ENCODE measurements at places on chromosomes 16 and 17.
A peak's percentile ranks its signal among the peaks of the same experiment; 100 is the strongest.

DNA sequence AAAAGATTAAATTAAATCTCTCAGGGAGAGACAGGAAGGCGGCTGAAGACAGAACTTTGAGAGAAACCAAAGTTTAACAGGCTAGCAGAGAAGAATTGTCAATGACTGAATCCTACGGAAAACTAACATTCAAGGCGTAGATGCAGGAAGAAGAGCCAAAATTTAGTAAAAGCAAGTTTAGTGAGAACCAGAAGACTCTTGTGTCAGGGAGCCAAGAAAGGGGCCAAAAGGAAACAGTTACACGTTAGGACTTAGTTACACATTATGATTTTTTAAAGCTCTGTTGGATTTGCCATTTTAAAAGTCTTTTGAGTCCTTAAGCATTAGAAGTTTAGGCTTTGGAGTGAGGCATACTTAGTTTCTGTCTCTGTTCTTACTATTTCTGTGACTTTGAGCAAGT, 164.6 kb downstream of the CHD9 start:
- DNase-seq, result no peak

DNA sequence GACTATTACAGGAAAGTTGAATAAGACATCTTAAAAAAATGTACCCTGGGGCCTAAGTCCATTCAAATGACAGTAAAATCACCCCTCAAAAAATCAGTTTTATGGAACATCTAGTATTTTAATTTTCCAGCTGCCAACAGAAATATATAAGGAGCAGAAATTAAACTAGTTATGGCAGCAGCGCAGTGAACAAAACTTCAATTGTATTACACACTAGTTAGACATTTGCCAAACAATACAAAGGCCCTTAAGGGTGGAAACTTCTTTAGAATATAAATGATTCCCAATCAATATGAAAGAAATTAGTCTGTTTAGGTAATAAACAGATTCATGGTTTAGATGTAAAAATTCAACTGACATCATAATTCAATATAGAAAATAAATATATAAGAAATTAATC, 18.1 kb upstream of the RFFL start:
- DNase-seq, result no peak

DNA sequence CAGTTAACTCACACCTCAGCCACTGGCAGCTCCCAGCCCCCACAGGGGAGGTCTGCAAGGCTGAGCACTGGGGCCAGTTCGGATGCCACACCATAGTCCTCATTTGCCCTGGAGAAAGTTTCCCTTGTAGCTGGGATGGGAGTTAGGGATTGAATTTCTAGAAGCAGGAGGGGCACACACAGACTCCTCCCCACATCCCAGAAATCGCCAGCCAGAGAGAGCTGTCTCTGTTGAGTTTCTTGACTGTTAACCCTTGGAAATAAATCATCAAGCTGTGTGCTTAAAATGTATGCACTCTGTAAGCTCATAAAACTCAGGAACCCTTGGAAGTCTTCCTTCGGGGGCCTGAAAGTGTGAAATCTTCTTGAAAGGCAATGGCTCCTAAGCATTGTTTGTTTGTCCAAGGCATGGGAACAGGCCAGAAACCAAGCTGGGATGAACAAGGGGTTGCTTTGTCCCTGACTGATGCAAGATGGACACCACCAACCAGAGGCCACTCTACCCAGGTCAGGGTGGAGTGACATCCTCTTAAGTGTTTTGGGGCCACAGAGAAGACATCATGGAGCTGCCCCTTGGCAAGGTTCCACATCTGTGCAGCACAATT, 394 bp upstream of the PRM3 start:
- DNase-seq, result no peak

- DNase-seq, result no peak
These were observed 314 bp upstream of the ITGA2B start for GRCh38 chr17:44389723-44390202.

- no peak for DNase-seq
These were observed 52.6 kb downstream of the RNF213 start for GRCh38 chr17:80313160-80313829.

- DNase-seq, result no peak
These were observed 35.9 kb downstream of the ABCA10 start for GRCh38 chr17:69192754-69193153.

DNA sequence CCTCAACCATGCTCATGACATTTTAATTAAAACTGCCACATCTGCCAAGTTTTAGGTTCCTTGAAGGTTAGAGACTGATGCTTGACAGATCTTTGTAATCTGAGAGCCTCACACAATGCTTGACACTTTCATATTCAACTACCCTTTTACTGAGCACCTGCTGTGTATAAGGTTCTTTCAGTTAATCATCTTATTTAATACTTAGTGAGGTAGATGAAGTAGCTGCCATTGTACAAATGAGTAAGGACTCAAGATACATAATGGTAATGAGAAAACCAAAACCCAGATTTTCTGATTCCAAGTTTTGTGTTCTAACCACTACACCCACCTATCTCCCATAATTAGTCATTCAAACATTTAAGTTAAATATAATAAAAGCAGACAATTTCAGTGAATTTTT, 35.4 kb upstream of the ARL6IP1 start:
- DNase-seq, result no peak

DNA sequence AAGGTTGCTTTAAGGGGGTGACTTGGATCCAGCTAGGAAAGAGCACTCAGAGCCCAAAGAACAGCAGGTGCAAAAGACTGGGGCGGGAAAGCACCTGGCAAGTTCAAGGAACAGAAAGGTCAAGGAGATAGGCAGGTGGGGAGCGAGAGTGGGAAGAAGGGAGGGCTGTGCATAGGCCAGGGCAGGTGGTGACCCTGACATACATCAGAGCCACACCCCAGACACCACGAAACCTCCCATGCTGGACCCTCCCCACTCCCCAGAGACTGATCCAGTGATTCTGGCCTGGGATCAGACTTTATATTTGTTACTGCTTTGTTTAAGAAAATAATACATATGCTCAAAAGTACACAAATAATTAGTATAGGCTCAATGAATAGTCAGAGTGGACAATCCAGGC, 48.5 kb upstream of the RBFOX3 start:
- no peak for DNase-seq

DNA sequence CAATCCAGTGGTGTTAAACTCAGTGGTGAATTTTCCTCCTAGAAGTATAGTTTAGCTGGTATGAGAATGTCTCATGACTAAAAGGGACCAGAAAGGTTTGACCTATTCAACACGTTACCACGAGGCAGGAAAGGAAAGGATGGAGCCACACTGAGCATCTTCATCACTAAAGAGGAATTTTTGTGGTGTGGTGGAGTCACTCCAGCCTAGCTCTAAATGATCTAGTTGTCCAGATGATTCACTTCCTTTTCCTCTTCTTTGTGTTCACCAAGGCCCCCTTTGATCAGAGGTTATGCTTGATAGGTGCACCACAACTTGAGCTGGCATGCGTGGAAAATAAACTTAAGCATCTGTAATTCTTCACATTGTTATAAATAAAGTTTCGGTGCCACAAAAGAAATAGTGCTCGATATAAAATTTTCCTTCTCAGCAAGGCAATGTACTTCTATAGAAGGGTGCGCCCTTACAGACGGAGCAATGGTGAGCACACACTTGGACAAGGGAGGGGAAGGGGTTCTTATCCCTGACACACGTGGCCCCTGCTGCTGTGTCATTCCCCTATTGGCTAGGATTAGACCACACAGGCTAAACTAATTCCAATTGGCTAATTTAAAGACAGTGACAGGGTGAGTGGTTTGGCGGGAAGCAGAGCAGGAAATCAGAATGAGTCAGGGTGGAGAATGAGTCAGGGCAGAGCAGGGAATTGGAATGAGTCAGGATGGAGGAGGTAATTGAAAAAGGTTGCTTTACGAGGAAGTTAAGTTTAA, 254.6 kb downstream of the HS3ST3A1 start:
- DNase-seq, result no peak

GRCh38 chr17:2712300-2713043, 908 bp upstream of the CLUH start:
- DNase-seq, result no peak

- no peak for DNase-seq
These were observed 4.0 kb downstream of the LASP1 start for GRCh38 chr17:38873640-38874380.

- DNase-seq, result no peak
These were observed 1.3 kb downstream of the SALL1 start for GRCh38 chr16:51149721-51150164.

DNA sequence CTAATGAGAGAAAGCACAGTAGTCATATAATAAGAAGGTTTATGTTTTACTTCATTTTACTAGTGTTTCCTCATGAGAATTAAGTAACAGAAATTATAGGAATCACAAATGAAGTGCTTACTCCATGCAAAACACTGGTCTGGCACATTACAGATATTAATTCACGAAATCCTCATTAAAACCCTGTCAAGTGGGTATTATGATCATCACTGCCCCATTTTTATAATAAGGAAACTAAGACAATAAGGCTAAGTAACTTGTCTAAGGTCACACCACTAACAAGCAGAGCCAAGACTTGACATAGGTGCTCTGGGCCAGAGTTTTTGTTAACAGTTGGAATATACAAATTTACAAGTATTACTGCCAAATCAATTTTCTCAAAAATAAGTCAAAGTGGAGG, 83.0 kb downstream of the KANSL1 start:
- no peak for DNase-seq

DNA sequence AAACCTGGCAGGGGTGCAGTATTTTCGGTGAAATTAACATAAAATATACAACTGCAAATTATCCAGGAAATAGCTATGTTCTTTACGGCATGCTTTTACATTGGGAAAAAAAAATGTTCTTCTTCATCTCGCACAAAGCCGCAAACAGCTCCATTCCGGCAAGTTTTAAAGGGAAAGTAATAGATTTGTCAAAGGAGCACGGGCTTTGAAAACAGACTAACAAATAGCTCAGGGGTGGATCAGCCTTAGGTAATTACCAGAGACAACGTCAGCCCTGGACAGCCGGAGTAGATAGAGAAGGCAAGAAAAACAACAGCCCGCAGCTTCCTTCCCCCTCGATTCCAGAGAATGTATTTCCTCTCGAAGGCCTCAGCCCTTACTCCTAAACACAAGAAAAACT, 222.5 kb downstream of the C16orf78 start:
- DNase-seq, result no peak

- DNase-seq, result no peak
These were observed 527.0 kb downstream of the MAF start for GRCh38 chr16:79073566-79073965.

DNA sequence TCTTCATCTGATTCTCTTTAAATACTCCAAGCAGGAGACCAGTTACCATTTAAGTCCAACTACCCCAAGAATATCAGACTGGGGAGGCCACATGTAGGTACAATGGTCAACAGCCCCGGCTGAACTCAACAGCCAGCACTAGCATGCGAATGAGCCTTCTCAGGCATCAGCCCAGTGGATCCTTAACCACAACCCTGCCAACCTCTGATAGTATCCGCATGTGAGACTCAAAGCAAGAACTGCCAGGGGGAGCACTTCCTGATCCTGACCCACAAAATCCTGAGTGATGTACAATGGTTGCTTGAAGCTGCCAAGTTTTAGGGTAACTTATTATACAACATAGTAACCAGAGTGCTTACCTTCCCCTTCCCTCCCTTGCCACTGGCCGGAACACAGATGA, 4.0 kb downstream of the PYY start:
- DNase-seq, result no peak

GRCh38 chr17:50693036-50693682, 14.6 kb downstream of the ANKRD40 start:
- no peak for DNase-seq

DNA sequence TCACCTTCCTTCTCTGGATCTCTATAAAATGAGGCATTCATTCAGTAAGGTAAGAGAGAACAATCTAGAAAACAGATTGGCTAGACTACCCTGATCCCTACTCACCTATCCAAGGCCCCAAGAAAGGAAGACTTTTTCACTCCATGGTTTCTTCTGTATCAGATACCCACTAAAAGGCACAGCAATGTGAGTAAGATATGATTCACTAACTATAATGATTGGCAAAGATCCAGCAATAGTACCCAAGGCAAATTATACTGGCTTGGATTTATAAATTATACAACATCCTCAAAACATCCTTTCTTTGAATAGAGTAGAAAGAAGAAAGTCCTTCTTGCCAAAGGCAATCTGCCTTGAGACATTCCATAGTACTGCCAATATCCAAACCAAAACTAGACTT, 1432.0 kb upstream of the GOT2 start:
- no peak for DNase-seq

DNA sequence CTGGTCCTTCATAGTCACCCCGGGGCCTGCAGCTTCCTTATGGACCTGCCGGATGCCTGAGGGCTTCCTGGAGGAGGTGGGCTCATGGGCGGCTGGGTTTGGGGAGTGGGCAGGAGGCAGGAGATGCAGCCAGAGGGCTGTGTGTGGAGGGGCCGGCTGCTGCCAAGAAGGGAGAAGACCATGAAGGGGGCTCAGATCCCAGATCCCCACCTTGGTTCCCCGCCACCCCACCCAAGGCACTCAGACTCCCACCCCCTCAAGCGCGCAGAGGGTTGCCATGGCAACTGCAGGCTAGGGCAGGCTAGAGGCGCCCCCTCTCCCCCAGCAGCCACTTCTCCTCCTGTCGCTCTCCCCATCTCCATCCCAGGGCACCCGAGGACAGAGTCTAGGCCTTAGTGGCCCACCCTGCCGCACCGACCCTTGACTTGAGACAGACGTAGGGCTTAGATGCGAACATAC, 104.5 kb downstream of the CRLF3 start:
- DNase-seq, result no peak

GRCh38 chr17:21029036-21029435, 13.8 kb downstream of the USP22 start:
- DNase-seq, result no peak

GRCh38 chr16:85341972-85342695, 229.9 kb upstream of the CIBAR2 start:
- no peak for DNase-seq

DNA sequence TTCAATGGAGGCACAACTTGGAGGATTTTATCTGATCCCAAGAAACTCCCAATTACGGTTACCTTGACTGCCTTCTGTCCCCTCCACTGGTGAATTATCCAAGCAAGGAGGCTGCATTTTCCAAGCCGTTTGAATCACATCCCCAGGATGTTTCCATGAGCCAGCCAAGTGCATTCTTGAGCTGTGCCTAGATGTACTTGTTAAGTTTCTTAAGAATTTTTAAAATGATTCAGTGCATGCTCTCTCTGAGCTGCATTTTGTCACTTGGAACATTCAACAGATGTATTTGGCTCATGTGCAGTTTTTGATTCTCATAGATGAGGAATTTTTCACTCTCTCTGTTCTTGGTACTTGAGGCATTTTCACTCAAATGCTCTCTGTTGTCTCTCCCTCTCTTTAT, 202.6 kb upstream of the MYOCD start:
- DNase-seq, result no peak

GRCh38 chr17:15257258-15257788, 7.8 kb downstream of the PMP22 start:
- DNase-seq, result peak; percentile 26

GRCh38 chr17:82110298-82110697, 12.3 kb upstream of the FASN start:
- DNase-seq, result no peak

- DNase-seq, result no peak
These were observed 10.6 kb downstream of the MIEN1 start for GRCh38 chr17:39719563-39720355.

DNA sequence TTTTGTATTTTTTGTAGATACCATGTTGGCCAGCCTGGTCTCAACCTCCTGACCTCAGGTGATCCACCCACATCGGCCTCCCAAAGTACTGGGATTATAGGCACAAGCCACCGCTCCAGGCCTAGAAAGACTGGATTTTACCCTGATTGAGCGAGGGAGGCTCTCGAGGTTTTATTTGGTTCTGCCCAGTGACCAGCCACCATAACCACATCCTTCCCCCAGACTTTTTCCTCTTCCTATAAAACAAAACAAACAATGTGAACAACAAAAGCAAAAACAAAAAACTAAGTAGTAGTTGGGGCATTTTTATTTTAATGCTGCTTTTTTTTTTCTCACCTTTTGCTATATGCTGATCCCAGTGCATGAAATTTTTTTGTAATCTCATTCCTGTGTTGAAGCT, 509.6 kb downstream of the MAF start:
- no peak for DNase-seq
